ENCODE measurements at places on chromosomes 7 and 10. TPM values are rescaled to one million over a fixed set of nuclear protein-coding genes. Genes with fewer than 3 reads are reported as not detected.

PNLIP gene
- not detected for total RNA-seq

TAS2R3 gene
- not detected for total RNA-seq

TMEM254 gene
- 12.8 TPM for total RNA-seq

DNA sequence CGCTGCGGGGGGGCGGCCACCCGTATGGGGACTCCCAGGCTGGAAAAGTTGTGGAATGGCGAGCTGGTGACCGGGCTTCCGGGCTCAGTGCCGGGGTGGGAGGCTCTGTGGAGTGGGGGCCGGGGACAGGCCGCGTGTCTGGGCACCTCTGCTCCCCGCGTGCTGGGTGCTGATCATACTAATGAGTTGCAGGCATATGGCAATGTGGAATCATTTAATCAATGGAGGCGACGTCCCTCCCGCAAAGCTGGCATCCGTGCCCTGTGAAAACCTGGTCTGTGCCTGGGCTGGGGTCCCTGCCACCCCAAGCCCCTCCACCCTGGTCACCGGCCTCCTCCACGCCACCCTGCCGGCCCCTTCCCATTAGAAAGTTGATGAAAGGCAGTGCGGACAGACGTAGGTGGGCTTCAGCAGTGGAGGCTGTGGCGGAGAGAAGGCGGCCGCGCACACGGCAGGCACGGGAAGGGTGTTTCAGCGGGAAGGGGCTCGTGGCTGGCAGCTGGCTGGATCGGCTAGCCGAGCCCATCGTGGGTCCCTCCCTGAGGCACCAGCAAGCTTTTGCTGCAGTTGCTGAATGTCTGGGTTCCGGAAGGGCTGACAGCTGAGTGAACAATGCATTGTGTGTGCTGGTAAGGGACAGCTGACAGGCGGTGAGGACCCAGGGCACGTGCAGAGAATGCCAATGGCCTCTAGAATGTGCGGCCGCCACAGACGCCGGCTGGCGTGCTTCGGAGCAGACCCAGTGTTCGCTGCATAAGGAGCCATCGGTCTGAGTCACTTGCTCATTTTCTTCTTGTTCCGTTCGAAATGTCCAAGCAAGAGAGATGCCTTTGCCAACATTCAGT, 1.5 kb downstream of the ADGRA1 start:
- H3K27me3 ChIP-seq = peaks cover 19% of the 10 kb centered on the region
- H3K4me1 ChIP-seq = no peaks in the 10 kb centered on the region
- no peaks in the 10 kb centered on the region for H3K36me3 ChIP-seq

- peaks cover 4% of the 10 kb centered on the region for H3K36me3 ChIP-seq
- no peaks in the 10 kb centered on the region for H3K27me3 ChIP-seq
- no peak for DNase-seq
- no peak overlapping the region for H3K27ac ChIP-seq
Observed at GRCh38 chr10:1074052-1074747, 18.0 kb downstream of the WDR37 start.

GRCh38 chr7:107463139-107464078, 6.4 kb upstream of the GPR22 start:
- H3K27me3 ChIP-seq = no peaks in the 10 kb centered on the region
- peak; percentile 71 for DNase-seq
- H3K36me3 ChIP-seq = no peaks in the 10 kb centered on the region

GRCh38 chr10:22486431-22486830, 141.1 kb downstream of the SPAG6 start:
- H3K36me3 ChIP-seq = no peaks in the 10 kb centered on the region
- no peak overlapping the region for H3K27ac ChIP-seq
- H3K4me1 ChIP-seq = peaks cover 5% of the 10 kb centered on the region
- H3K27me3 ChIP-seq = peaks cover 6% of the 10 kb centered on the region
- DNase-seq = no peak
- no peak overlapping the region for H3K4me3 ChIP-seq

GRCh38 chr10:75806186-75806585, 374.8 kb downstream of the LRMDA start:
- H3K27me3 ChIP-seq = peaks cover 11% of the 10 kb centered on the region
- DNase-seq = no peak
- no peaks in the 10 kb centered on the region for H3K4me1 ChIP-seq
- no peak overlapping the region for H3K27ac ChIP-seq
- H3K4me3 ChIP-seq = no peak overlapping the region

DNA sequence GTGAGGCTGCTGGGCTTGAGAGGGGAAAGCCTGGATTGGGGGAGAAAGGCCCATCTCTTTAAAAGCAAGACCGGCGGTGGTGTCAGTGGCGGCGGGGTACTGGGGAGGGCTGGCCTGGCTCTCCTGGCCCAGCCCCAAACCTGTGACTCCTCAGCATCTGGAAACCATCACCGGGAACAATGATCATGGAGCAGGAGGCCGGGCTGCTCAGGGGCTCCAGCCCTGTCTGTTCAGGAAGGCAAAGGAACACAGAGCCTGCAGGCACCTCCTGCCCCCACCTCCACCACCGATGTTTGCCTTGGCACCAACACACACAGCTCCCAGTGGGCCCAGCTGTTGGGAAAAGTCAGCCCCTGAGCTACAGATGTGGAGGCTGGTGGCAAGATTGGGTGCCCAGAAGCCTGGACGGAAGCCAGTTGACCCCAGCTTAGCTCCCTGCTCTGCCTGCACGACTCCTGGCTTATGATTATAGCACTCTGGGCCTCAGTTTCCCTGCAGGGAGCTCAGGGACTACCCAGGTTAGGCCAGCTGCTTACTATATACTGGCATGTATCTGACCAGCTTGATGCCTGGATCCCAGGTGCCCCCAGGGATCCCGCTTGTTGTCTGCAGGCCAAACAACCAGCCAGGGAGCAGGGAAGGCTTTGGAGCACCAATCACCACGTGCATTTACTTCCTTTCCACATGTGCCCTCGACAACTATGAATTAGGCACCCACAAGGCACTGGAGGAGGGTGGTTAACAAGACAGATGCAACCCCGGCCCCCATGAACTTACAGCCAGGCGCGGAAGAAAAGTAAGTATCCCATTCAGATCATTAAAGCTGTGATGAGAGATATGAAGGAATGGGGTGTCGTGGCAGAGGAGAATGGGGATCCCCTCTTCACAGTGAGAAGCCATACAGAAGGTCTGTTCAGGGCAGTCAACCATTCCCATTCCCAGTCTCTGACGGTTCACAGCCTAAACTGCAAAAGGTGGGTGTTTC, 37.3 kb downstream of the ZCCHC24 start:
- H3K27me3 ChIP-seq = peaks cover 4% of the 10 kb centered on the region
- no peak overlapping the region for H3K4me3 ChIP-seq
- peaks cover 79% of the 10 kb centered on the region for H3K4me1 ChIP-seq
- peak; percentile 67 for DNase-seq

Data from HFFc6 (cell line).